ENCODE measurements at places on chromosomes 3 and 15.

GRCh38 chr3:34919025-34919424 is 720.3 kb upstream of the ARPP21 start:
- DNase-seq = no peak

- DNase-seq = no peak
These were observed 180.9 kb upstream of the TBL1XR1 start for GRCh38 chr3:177378168-177378567.

- DNase-seq = no peak
These were observed 2.0 kb upstream of the TNIK start for GRCh38 chr3:171462224-171462623.

- DNase-seq = peak; percentile 27
These were observed 410.5 kb upstream of the CADM2 start for GRCh38 chr3:84547971-84548970.

GRCh38 chr3:190031887-190032752 is 88.6 kb downstream of the P3H2 start:
- DNase-seq = no peak

GRCh38 chr3:73772076-73772886 is 147.5 kb upstream of the PDZRN3 start:
- no peak for DNase-seq

DNA sequence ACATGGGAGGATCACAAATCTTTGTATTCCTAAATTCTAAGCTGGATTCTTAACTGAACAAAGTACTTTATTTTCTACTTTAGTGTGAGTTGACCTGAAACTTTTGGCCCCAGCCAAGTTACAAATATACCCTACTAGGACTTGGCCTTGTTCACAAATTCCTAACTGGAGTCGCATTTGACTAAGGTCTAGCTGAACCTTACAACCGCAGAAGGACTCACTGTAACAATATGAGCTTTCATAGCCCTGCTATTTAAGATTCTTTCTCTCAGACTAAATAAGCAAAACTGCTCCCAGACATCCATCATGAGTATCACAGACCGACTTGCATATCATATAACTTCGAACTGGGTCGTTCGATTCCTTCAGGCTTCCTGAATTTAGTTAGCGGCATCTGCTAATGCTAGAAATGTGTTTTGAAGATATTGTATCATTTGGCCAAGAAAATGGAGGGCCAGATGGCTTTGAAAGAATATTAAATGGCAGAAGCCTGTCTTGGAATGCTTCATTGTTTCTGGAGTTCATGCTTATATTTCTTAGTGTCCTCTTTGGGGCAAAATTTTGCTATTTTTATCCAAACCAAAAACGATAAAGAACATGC is 28.4 kb upstream of the ADAMTS9 start:
- DNase-seq = no peak

DNA sequence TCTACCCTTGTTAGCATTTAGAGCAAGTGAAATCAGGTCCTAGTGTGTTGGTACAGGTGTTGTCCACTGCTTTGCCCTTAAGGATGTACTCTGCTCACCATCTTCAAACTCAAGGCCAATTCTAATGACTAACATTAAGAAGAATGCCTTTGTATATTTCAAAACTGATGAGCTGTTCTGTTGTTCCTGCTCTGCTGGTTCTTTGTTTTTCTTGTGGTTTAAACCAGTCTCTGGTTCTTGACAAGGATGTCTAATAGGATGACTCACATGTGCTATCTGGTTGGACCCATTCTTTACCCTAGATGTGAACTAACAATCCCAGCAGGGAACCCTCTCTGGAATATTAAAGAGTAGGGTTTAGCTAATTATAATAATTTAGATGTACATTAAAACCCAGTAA is 17.3 kb downstream of the ABHD5 start:
- peak; percentile 10 for DNase-seq

- DNase-seq = peak; percentile 68
These were observed 45.0 kb downstream of the MYO5A start for GRCh38 chr15:52483707-52484106.

GRCh38 chr3:12384451-12385233 is 95.8 kb downstream of the PPARG start:
- DNase-seq = no peak

- DNase-seq = no peak
These were observed 3.1 kb downstream of the TIPARP start for GRCh38 chr3:156677536-156677935.

GRCh38 chr3:150033721-150034120 is 63.0 kb upstream of the PFN2 start:
- no peak for DNase-seq

Measured in inflammatory macrophage (primary cell).